CMK (cell line): ENCODE measurements at places on chromosomes 7 and 10.
A peak's percentile ranks its signal among the peaks of the same experiment; 100 is the strongest.

DNA sequence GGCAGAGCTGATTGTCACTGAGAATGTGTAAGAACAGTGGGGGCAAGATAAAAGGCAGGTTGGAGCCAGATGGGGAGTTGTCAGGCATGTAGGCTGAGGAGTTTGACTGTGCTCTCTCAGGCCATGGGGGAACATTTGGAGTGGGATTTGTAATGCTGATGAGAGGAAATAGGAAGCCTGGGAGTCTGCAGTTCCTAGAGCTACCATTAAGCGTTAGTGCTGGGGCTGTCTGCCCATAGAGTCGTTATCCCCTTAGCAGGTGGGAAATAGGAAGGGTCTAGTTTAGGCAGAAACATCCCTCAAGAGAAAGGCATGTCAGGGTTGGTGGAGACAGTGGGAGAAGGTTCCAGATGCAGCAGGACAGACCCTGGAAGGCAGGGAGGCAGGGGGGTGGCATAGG lies 75.5 kb downstream of the RPS24 start:
- DNase-seq, result no peak

- no peak for DNase-seq
Observed at GRCh38 chr10:85977642-85978041, 389.0 kb downstream of the GRID1 start.

DNA sequence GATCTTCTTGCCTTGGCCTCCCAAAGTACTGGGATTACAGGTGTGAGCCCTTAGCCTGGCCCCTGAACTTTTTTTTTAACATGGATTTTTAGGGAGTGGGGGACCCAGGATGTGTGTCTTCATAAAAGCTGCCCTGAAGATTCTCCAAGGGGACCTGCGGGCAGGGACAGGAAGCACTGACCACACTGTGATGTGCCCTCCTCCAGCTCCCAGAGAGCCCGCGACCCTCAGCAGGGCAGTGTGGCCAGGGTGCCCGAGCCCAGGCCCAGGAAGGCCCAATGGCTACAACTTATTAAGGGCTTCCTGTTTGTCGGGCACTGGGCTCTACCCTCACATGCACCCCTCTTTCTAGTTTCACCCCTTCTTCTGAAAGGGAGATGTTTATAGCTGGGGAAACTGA lies 2.5 kb upstream of the RET start:
- DNase-seq, result no peak

GRCh38 chr10:13490503-13490902 lies 38.3 kb downstream of the BEND7 start:
- no peak for DNase-seq

GRCh38 chr7:85750454-85750949 lies 563.6 kb upstream of the SEMA3D start:
- DNase-seq, result peak; percentile 5

DNA sequence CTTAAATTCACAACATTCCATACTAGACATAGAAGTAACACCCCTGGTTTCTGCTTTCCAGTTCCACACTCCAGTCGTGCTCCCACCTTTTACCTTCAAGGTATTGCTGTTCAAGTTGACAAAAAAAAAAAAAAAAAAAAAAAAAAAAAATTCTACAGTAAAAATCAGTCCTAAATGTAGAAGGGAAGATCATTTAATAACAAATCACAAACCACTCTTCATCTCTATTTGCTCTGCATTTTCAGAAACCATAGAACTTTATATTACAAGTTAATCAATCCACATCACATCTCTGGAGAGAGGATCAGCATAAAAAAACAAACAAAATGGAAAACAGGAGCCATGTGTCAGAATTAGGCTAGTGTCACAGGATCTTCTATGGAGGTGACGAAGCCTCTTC lies 206.3 kb upstream of the KLF14 start:
- DNase-seq, result no peak

DNA sequence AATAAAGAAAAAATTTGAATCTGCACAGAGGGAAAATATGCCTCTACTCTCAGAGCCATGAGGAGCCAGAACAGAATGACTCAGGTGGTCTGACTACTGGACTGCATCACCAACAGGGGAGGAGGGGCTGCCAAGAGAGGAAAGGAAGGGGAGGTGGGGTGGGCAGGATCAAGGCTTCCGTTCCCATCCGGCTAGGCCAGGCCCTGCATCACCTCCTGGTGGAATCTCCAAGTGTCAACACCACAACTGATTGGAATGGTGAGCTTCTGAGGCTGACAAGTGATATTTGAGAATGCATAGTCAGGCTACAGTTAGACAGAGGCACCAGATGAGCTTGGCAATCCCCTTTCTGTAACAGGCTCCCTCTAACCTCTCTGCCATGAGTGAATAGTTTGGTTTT lies 10.4 kb upstream of the GPR26 start:
- DNase-seq, result no peak

DNA sequence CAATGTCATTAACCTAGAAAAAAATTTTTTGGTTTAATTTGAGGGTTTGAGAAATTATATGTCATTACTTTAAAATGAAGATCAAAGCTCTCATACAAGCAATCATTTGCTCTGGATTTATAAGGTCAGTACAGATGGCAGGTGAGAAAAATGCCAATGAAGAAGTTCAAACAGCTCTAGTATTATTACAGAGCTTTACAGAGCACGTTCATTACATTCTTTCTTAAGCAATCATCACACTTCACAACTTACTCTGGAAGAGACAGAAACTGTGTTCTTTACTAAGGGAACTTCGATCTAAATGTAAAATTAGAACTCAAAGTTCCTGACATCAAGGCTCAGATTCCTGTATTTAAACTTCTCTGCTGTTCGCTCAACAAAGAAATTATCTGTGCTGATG lies 153.4 kb downstream of the ATE1 start:
- no peak for DNase-seq

GRCh38 chr7:130648580-130648979 lies 20.0 kb downstream of the COPG2 start:
- DNase-seq, result no peak

- no peak for DNase-seq
Observed at GRCh38 chr10:369684-370448, 234.6 kb downstream of the ZMYND11 start.

- DNase-seq, result no peak
Observed at GRCh38 chr7:65746398-65746669, 126.5 kb upstream of the VKORC1L1 start.

GRCh38 chr10:95243318-95243617 lies 47.5 kb downstream of the PDLIM1 start:
- DNase-seq, result no peak

DNA sequence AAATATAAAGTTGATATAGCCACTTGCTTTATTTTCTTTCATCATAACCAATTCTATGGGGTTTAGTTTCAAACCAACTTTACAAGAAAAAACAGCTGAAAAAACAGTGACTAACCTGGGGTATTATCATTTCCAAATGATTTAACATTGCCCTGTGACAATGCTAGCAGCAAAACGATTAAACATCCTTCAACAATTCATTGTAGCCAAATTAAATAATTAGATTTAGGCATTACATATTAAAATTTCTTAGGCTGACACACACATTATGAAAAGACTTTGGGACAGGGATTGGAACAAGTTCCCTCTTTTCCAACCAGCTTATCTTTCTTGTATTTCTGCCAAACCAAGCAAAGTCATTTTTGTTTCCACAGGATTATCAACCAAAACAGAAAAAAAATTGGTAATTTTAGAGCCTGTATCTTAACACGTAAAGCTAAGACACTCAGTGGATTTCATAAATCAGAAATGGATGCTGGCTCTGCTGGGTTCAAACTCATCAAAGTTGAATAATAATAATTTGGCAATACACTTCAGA lies 84.0 kb downstream of the SEMA3D start:
- no peak for DNase-seq

DNA sequence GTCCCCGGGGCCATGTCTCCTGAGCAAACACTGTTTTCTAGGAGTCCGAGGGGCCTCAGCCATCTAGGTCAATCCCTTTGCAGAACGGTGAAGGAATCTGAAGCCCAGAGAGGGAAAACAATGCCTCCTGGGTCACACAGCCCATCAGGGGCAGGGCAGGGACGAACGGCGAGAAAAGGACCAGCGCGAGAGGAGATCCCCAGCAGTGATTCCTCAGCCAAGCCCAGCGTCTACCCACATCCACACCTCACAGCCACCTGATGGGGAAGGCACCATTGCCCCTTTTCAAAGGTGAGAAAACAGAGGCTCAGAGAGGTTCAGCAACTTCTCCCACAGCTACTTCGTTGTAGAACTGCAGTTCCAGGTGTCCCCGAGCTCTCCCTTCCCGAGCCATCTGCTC lies 17.9 kb upstream of the PSMG3 start:
- DNase-seq, result no peak

- DNase-seq, result no peak
Observed at GRCh38 chr7:96244992-96245292, 77.0 kb downstream of the SLC25A13 start.

DNA sequence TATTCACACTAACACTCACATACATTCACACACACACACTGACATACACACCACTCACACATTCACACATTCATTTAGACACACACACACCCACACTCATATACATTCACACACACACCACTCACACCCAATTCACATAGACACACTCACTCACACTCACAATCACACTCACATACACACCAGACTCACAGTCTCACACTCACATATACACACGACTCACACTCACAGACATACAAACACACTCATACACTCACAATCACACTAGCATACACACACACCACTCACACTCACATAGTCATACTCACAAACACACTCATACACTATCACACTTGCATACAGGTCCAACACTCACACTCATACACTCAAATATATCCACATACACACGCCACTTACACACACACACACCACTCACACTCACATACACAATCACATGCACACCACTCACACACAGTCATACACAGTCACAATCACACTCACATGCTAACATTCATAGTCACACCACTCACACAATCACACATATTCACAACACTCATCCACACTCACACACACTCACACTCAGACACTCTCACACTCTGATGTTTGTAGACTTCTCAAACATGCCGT lies 312.6 kb downstream of the SFMBT2 start:
- no peak for DNase-seq

DNA sequence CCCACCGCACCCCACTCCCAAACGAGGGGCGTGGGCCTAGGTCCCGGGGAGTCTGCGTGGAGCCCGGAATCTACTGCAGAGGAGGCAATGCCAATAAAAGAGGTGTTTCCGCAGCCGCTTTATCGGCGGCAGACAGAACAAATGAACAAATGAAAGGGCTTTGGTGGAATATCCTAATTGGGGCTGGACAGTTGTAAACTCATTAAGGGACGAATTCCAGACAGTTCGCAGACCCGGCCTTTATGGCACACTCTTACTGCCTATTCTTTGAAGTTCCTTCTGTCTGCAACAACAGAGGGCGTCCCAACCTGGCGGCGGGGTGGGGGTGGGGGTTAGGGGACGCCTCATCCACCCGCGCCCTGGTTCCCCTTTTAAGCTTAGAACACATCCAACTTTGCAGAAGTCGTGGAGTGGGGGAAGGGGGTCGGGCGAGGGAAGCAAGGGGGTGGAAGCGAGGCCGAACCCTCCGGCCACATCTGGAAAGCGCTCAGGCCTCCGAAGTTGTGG lies 4.1 kb downstream of the HOXA9 start:
- no peak for DNase-seq

DNA sequence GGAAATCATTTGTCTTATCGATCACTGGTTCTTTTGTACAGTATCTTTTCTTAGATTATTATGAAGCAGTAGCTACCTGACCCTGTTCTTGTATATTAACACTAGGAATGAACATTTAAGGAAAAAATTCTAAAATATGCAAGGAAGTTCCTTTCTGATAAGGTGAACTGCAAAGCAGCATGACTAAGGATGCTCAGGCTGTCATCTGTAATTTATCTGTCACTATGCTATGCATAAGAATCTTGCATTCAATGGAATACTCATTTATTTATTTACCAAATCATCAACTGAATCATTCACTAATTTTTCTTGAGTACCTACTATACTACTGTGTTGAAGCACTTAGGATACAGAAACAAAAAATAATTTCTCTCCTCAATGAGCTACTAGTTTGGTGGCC lies 5.8 kb downstream of the GSDME start:
- DNase-seq, result no peak

DNA sequence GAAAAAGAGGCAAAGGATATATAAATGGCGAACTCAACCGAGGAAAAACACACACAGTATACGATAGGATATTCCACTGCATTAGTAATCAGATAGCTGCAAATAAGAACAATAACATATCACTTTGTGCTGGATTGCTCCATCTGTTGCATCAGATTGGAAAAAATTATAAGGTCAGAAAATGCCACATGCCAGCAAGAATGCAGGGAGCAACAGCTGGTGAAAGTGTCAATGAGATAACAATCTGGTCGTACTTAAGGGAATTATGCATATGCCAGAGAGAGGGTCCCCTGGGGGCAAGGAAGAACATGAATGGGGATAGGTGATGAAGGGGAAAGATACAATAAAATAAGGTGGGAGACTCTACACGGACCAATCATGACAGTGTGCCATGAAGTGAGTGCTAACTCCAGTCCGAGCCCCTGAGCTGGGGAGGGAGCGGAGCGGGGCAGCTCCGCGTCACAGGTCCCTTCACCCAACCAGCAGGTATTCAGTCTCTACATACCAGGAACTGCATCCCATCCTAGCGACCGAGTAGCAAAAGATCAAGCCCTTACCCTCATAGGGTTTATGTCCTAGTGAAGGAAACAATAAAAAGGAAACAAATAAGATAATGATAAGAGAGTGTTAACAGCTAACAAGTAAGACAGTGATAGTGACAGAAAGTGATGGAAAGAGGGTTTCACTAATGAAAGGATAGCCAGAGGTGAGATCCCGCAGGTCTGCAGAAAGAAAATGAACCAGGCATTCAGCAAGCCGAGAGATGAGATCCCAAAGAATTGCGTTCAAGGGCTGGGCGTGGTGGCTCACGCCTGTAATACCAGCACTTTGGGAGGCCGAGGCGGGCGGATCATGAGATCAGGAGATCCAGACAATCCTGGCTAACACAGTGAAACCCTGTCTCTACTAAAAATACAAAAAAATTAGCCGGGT lies 9.4 kb downstream of the MPP7 start:
- no peak for DNase-seq

- no peak for DNase-seq
Observed at GRCh38 chr7:3866277-3866676, 565.2 kb downstream of the SDK1 start.

GRCh38 chr7:142809671-142810070 lies 38.9 kb downstream of the PRSS2 start:
- DNase-seq, result no peak
